ENCODE measurements at places on chromosomes 2 and 18.

GRCh38 chr18:69898241-69898861, 49.3 kb downstream of the CD226 start:
- DNase-seq = no peak

DNA sequence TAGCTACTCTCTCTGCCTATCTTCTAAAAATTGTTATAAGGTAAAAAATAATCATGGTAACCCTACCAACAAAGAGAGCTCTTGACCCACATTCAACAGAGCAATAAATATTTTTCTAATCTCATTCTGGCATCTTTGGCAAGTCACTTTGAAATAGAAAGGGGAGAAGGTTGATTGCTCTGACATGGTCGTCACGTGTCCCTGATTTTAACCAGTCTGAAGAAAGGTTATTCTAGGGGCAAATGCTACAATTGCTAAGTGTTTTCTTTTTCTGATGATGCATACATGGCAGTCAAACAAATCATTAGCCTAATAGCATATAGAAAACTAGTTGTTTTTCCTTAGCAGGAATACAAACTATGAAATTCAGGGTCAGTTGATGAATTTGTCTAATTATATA, 153.3 kb upstream of the MAP3K20 start:
- no peak for DNase-seq

DNA sequence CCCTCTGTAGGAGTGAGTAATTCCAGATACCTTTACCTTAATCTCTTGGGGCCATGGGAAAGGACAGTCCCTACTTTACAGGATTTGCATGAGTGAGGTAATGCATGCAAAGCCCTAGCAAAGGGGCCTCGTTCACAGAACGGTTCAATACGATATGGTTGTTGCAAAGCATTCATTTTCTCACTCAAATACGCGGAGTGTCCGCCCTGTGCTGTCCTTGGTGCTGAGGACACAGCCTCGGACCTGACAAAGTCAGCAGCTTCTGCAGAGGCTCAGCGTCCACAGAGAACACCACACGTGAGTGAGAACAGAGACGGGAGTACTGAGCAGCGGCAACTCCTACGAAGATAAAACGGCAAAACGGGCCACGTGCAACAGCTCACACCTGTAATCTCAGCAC, 125.7 kb downstream of the EIPR1 start:
- no peak for DNase-seq

DNA sequence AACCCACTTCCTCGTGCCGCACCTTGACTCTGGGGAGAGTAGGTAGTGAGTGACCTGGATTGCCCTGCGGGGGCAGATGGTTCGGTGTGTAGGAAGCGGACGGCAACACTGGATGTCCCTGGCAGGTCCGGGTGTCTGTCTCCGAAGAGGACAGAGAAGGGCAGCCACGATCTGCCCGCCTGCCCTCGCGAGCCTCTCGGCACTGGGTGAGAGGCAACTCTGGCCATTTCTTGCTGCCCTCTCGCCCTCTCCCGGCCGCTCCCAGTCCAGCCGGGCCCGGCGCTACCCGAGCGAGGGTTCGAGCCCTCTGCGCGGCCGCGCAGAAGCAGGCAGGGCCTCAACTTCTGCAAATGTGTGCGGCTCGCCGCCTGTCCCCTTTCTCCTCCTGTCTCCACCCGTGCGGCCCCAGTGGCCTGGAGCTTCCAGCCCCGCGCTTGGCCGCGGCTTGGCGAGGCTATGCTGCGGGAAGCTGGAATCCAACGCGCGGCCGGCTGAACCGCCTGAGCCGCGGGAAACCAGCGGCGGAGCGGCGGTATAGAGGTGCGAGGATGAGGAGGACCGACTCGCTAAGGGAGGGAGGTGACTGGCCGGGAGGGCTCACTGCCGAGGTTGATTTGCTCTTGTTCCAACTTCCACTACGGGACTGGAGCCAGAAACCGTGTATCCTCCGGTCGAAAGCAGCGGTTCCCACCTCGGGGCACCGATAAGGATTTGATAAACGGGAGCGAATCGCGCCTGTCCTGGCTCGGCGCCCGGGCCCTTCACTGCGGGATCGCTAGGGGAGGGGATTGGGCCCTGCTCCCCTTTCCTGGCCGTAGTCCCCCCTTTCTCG, 1.5 kb downstream of the EPAS1 start:
- no peak for DNase-seq
